Mesendoderm (in vitro differentiated cells): ENCODE measurements at places on chromosomes 1 and 21.
A peak's percentile ranks its signal among the peaks of the same experiment; 100 is the strongest.

DNA sequence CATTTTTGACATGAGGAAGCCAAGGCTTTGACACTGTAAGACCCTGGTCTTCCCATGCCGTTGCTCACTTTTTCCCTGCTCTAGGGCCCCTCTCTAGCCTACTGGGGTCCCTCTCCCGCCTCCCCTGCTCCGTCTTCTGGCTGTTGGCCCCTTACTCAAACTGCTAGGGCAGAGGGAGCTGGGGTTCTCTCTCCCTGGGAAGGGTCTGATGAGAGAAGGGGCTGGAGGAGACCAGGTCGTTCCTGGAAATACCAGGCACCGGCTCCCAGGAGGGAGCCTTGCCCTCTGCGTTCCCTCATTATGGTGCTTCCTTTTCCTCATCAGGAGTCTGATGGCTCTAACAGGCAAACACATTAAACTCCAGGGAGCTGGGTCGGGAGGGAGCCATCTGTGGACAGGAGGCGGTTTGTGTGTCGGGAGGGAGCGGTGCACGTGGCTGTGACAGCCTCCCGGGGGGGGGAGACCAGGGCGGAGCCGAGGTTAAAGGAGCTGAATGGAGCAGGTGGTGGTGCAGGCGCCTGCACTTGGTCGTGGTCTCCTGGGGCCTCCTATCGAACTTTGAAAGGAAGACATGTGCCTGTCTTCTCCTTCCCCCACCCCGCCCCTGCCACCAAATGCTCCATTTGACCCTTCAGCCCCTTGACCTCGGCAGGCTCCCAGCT, 35.4 kb upstream of the LHX4 start:
- DNase-seq, result no peak

DNA sequence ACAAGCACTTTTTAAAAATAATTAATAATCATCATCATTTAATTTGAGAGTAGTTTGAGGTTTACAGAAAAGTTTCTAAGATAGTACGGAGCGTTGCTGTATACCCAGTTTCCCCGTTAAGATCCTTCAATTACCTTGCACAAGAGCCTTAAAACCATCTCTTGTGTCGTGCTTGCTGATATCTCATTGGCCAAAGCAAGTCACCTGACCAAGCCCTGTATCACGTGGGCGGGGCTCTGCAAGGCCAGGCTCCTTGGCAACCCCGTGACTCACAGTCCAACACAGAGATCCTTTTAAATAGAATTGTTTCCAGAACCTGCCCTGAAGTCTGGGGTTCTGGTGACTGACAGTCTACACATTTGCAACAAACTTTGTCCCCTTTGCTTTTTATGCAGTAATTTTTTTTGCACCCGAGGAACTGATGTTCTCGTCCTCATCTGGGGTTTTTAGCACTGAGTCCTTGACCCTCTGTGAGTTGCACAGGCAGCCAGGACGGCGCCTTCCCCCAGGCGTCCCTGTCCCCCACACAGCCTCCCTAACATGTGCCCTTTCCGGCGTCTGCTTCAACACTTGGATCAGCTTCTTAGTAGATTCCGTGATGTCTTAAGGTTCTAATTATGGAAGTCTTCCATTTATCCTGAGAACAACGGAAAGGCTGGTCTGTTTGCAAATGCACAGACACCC, 183.3 kb upstream of the TMEM51 start:
- peak; percentile 86 for DNase-seq

DNA sequence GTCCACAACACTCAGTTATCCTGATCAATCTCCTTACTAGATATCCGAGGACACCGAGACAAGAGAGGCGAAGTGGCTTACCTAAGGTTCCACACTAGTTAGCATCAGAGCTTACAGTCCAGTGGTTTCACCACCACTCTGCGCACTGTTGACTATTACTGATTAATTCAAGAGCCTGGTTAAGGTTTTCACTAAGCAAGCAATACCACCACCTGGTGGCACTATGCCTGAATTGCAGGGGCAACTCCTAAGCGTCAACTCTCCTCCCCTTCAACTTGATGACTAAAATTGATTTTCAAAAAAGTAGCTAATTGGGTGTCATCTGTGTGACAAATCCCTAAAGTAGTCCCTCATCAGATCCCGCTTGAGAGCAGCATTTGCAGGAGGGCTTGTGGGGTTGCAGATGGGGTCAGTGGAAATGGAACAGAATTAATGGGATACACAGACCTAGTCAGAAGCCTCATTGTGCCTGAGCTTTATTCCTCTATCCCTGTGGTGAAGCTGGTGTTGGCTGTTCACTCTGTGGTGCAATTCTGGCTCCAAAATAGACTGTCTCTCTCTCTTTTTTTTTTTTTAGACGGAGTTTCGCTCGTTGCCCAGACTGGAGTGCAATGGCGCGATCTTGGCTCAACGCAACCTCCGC, 9.1 kb downstream of the TTC22 start:
- DNase-seq, result peak; percentile 76

- DNase-seq, result peak; percentile 42
Observed at GRCh38 chr1:37954316-37954971, 7.6 kb upstream of the INPP5B start.

DNA sequence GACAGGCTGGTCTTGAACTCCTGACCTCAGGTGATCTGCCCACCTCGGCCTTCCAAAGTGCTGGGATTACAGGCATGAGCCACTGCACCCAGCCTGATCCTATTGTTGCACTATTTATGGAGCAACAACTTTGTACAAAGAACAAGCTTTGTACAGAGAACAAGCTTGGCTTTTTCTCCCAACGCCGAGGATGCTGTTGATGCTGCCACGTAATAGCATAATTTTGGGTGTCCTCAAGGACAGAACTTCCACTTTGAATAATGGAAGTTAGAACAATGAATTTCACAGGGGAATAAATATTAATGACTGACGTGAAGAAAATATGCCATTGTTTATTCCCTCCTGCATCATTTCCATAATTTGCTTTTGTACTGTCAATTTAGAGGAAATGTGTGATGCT, 12.8 kb upstream of the RBP7 start:
- no peak for DNase-seq

GRCh38 chr1:111140680-111140967, 601 bp downstream of the CEPT1 start:
- DNase-seq, result peak; percentile 79

DNA sequence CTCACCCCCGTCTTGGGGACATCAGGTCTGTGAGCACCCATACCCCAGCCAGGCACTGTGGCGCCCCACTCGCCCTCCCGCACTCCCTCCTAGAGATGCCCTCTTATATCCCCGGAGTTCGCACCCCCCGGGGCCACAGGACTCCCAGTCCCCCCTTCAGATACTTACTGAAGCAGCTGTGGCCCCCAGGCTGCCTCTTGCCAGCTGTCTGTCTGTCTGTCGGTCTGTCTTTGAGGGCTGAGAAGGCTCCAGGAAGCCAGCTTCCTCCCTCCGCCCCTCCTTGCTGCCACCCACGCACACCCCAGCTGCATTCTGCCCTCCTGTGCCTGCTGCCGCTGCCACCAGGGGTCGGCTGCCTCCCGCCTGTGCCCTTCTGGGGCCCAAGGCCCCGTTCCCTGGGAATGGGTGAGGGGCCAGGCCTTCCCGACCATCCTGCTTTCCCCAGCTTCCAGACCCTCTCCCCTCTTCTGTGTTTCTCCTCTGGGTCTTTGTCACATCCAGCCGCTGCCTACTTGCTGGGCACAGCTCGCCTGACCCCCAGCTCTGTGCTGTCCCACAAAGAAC, at the start of gene PTPN7:
Gene PTPN7, minus strand, starts transcription at position 226 of the 564 bp plus-strand sequence. CDS start 1,200 bp downstream, outside the sequence.
- DNase-seq, result no peak

DNA sequence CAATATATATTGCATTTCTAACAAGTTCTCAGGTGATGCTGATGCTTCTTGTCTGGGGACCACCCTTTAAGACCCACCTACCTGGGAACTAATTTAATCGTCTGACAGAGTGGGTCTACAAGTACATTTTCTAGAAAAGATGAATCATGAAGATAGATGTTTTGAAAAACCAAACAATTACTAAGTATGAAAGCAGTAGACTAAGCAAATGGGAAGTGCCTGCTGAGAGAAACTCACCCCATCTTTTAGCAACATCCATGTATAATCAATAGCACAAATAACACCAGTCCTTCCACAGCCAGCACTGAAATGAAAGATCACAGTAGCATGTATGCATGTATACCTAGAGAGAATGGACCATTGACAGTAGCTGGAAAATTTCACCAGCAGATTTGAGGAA, 17.3 kb downstream of the PTPN22 start:
- no peak for DNase-seq

DNA sequence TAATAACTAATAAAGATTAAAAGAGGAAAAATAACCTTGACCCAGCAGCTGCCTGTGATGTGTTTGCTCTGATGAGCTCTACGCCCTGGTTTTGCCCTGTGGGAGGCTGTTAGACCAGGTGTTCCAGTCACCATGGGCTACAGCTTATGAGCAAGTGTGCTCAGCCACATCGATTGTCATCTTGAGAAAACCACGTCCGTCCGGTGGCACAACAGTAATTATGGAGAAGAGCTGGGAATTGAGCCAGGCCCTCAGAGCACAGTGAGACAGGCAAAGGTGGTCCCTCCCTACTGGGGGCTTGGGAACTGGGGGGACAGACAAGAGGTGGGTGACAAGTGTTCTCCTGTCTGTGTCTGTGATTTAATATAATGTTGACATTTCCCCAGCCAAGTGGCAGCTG, 420.5 kb downstream of the MATN1 start:
- no peak for DNase-seq

- no peak for DNase-seq
Observed at GRCh38 chr1:156844102-156844501, 14.8 kb downstream of the INSRR start.
